Breast epithelium (tissue), 4 donors: ENCODE measurements at places on chromosomes 2 and 18. TPM values are rescaled to one million over a fixed set of nuclear protein-coding genes. Genes with fewer than 3 reads are reported as not detected.

EDAR gene
- not detected for total RNA-seq

LHCGR gene
- 0.66 TPM for total RNA-seq

GEN1 gene
- total RNA-seq, result 6.7 TPM

TNFRSF11A gene
- 4.6 TPM for total RNA-seq

AGXT gene
- total RNA-seq, result not detected

TUBB6 gene
- total RNA-seq, result 316 TPM

NYAP2 gene
- not detected for total RNA-seq

NIF3L1 gene
- total RNA-seq, result 34.0 TPM

RAB11FIP5 gene
- 26.5 TPM for total RNA-seq

MORN2 gene
- 14.3 TPM for total RNA-seq

CHRNA1 gene
- total RNA-seq, result not detected

CCBE1 gene
- 3.5 TPM for total RNA-seq

REG1A gene
- not detected for total RNA-seq

SCYGR8 gene
- total RNA-seq, result not detected

DAPL1 gene
- total RNA-seq, result not detected

SLC4A5 gene
- 9.2 TPM for total RNA-seq

TXNDC2 gene
- total RNA-seq, result not detected

LRRTM1 gene
- not detected for total RNA-seq

ZNF521 gene
- 30.2 TPM for total RNA-seq

LOXHD1 gene
- total RNA-seq, result 0.59 TPM

SOCS6 gene
- 17.9 TPM for total RNA-seq

MRO gene
- total RNA-seq, result 3.0 TPM

CDK5R2 gene
- not detected for total RNA-seq

CNGA3 gene
- total RNA-seq, result 0.15 TPM

KYNU gene
- 6.9 TPM for total RNA-seq

SMIM21 gene
- total RNA-seq, result not detected

PREPL gene
- total RNA-seq, result 76.5 TPM

CD28 gene
- total RNA-seq, result 2.2 TPM

CCDC74B gene
- 9.5 TPM for total RNA-seq

ALPI gene
- total RNA-seq, result not detected

SRD5A2 gene
- not detected for total RNA-seq

IL1R1 gene
- 136 TPM for total RNA-seq

FAP gene
- total RNA-seq, result 36.0 TPM
